ENCODE measurements at places on chromosomes 1 and 21.

- DNase-seq = peak; percentile 42
Observed at GRCh38 chr1:206634365-206635079, 814 bp upstream of the DYRK3 start.

GRCh38 chr1:160671603-160672517, 25.0 kb upstream of the SLAMF1 start:
- DNase-seq = no peak

GRCh38 chr1:202592146-202592545, 118.1 kb downstream of the SYT2 start:
- DNase-seq = no peak

DNA sequence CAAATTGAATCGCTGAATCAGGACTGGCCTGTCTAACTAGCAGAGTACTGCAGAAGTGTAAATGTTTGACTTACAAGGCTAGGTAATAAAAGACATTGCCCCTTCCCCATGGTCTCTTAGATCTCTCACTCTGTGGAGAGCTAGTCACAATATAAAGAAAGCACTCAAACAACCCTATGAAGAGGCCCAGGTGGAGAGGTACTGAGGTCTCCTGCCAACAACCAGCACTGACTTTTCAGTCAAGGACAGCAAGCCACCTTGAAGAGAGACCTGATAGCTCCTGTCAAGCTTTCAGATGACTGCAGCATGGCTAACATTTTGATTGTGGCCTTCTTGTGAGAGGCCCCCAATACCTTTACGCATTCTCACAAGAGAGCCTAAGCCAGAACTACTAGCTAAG, 18.5 kb downstream of the HFM1 start:
- DNase-seq = no peak
